Muscle of arm (tissue), 14 donors: ENCODE measurements at places on chromosomes 12 and 14. TPM values are rescaled to one million over a fixed set of nuclear protein-coding genes. Genes with fewer than 3 reads are reported as not detected.
A peak's percentile ranks its signal among the peaks of the same experiment; 100 is the strongest.

Gene KLHL33
- polyA plus RNA-seq, result 1.6 TPM

Gene SPPL3
- polyA plus RNA-seq, result 69.4 TPM

GRCh38 chr12:111117017-111117416 lies 196.6 kb upstream of the MYL2 start:
- no peak for DNase-seq

DNA sequence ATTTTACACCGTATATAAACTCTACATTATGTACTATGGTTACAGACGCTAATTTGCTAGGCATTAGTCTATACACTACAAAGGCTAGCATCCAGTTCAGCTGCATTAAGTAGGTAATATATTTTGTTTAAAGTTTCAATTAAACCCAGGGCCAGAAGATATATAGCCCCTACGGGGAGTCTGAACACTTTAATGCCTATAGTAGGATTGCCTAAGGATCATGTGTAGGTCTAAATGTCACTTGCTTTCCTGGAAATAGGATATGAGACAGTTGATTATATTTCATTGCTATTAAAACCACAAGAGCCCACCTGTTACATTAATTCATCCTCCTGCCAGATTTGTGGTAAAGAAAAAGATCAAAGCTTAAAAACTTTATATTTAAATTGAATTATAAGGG lies 286.9 kb downstream of the TMTC2 start:
- DNase-seq, result no peak

DNA sequence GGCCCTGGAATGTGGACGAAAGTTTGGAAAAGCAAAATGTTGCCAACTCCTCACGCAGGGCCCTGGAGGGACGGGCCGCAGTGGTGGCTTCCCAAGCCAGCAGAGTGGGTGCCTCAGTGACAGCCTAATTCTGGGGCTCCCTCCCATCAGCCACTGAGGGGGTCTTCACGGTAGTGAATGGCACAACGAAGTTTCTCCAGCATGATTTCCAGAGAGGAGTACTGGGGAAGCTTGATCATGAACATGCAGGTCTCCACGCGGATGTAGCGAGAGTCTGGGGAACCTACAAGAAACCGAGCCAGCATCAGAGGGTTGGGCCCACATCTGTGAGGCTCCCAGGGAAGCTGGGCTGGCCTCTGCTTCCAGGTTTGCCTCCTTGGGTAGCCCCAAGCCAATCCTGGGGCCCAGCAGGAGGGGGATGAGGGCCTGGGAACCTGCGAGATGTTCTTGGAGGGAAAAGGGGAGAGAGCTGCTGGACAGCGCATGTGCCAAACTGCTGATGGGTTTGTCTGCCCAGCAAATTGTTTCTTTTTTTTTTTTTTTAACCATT lies 37.0 kb downstream of the TRAFD1 start:
- no peak for DNase-seq

Gene TMPO
- 522 TPM for polyA plus RNA-seq

Gene CCDC197
- polyA plus RNA-seq, result not detected

Gene AVPR1A
- polyA plus RNA-seq, result 5.6 TPM

Gene CMA1
- 0.53 TPM for polyA plus RNA-seq

GRCh38 chr12:5589054-5589453 lies 157.1 kb downstream of the NTF3 start:
- no peak for DNase-seq

DNA sequence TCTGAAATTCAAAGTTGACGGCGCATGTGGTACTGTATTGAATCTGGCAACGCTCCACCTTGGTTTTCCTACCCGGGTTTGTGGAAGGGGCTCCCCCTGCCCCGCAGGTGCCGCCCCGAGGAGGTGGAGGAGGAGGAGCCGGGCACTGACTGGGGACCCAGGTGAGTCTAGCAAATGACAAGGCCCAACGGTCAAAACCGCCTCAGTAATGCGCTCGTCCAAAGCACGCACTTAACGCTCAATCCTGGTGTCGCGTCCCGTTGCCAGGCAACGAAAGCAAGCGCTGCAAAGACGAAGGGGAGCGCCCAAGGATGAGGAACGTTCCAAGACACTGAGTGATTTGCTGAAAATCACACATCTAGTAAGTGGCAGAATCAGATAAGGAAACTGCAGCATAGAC lies 24.0 kb upstream of the CLEC4E start:
- no peak for DNase-seq

Gene ACTR10
- polyA plus RNA-seq, result 82.9 TPM

Gene PRR4
- 2.3 TPM for polyA plus RNA-seq

Gene ERP27
- polyA plus RNA-seq, result 0.41 TPM

DNA sequence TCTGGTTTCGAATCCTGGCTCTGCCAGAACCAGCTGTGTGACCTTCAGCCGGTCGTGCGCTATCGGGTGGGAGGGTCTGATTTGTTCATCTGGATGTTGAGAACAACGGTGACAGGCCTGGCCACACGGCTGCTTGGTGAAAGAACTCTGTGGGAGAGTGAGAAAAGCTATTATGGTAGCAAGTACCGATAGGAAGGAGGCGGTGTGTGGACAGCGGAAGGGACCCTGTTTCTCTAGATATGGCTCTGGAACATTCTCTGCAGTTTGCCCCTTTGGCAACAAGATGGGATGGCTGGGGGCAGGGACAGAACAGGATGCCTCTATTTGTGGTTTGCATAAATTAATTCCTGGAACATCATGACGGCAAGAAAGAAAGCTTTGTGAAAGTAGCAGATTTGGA lies 347.3 kb downstream of the AACS start:
- no peak for DNase-seq

- no peak for DNase-seq
Observed at GRCh38 chr12:22215467-22216253, 118.8 kb downstream of the ST8SIA1 start.

DNA sequence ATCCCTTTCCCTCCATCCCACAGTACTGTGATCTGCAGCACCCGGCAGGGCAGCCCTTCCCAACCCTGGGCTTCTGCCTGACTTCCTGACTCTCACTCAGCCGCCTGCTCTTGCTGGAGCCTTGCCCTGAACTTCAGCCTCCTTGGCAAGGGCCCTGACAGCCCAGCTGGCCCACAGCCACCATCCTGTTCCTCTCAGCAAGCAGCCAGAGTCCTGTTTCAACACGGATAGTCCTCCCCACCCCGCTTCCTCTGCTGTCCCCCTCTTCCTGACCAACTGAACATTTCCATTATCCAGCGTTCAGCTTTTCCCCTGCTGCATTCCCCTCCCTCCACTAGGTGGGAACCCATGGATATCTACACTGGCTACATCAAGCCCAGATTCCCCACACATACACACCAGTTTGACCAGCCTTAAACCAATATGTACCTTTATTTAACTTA lies 74.0 kb upstream of the MDM1 start:
- DNase-seq, result peak; percentile 87

Gene LRRK2
- 3.7 TPM for polyA plus RNA-seq

- no peak for DNase-seq
Observed at GRCh38 chr14:23285530-23286019, 357 bp downstream of the HOMEZ start.

DNA sequence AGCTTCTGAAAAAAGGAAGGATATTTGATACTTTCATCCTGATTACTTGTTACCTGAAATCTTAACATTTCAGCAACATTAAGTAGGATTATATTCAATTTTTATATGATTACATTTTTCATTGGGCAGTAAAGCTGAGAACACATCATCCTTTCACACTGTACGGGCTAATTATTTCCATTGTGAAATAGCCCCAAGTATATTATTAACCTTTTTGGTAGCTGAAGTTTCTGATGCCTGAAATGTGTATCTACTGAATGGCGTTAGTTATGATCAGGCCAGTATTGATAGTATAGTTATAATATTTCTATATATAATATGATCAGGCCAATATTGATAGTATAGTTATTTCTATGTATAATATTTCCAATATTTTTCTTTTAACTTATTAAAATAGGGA lies 10.1 kb downstream of the SPATS2 start:
- DNase-seq, result no peak

DNA sequence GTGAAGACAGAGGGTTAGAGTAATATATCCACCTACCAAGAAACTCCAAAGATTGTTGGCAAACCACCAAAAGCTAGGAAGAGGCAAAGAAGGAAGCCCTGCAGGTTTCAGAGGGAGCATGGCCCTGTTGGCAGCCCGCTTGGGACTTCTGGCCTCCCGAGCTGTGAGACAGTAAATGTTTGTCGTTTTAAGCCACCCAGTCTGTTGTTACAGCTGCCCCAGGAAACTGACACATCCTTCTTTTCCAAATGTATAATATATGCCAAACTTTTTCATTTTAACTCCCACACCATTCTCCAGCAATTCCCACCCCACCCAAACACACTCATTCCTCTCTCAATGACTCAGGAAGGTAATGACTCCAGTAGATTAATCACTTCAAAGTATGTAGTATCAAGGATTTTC lies 74.0 kb downstream of the RPS29 start:
- DNase-seq, result no peak

DNA sequence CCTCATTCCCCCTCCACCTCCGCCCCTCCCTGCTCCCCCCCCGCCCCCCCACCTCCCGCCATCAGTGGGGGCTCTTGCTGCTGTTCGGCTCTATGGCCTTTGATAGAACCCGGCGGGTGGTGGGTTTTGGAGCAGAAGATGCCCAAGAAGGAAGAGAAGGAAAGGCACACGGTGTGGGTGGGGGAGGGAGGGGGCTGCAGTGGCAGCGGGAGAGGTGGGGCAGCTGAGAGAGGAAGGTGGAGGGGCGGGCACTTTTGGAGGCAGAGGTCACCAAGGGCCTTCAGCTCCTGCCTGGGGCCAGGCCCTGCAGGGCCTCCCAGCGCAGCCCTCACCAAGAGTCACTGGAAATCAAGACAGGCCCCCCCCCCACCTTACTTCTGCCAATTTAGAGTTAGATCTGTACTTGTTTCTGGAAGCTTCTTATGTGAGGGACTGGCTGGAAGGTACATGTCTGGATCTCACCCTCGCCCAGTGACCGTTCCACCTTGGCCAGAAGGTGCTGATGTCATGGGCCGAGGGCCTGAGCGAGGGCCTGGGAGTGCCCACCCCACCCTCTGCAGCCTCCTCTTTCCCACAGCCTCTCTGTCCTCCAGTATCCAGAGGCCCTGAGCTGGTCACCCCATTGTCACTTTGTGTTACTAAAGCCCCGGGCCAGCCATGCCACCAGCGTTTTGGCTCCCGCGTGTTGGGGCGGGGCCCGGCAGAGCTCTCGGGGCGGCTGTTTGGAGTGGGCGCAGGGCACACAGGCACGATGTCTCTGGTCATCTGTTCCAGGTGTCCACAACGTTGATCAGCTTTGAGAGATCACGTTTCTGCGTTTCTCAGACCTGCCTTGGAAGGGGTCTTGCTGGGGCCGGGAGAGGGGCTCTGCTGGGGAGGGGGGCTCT lies 153.9 kb downstream of the KIF26A start:
- no peak for DNase-seq

Gene CBLN3
- polyA plus RNA-seq, result 2.8 TPM

Gene PTCSC3
- not detected for polyA plus RNA-seq

GRCh38 chr14:64196814-64197411 lies 97.3 kb downstream of the ESR2 start:
- peak; percentile 58 for DNase-seq

Gene KRT2
- not detected for polyA plus RNA-seq

- DNase-seq, result peak; percentile 43
Observed at GRCh38 chr14:67704484-67705089, 2.9 kb downstream of the RDH12 start.

GRCh38 chr12:115322275-115322674 lies 638.3 kb upstream of the TBX3 start:
- DNase-seq, result no peak

DNA sequence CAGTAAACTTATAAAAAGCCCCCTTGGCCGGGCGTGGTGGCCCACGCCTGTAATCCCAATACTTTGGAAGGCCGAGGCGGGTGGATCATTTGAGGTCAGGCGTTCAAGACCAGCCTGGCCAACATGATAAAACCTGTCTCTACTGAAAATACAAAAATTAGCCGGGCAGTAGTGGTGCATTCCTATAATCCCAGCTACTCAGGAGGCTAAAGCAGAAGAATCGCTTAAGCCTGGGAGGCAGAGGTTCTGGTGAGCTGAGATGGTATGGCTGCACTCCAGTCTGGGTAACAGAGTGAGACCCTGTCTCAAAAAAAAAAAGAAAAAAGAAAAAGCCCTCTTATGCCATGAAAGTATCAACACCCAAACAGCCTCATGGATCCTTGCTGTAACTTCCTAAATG lies 3.7 kb downstream of the PRMT5 start:
- no peak for DNase-seq

GRCh38 chr14:77838831-77839511 lies 39.1 kb downstream of the ADCK1 start:
- no peak for DNase-seq

DNA sequence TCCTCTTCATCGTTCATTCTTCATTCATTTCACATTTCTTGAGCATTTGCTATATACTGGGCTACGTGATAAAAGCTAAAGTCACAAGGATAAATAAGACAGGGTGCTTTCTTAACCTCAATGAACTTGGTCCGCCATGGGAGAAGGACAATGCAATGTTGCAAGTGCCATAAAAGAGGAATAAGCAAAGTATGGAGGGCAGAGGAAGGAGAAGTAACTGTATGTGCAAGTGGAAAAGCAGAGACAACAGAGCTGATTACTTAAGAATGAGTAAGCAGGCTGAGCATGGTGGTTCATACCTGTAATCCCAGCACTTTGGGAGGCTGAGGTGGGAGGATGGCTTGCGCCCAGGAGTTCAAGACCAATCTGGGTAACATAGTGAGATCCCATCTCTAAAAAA lies 14.4 kb downstream of the AREL1 start:
- no peak for DNase-seq

- peak; percentile 88 for DNase-seq
Observed at GRCh38 chr12:58540480-58541299, 379.6 kb downstream of the LRIG3 start.

Gene POTEG
- polyA plus RNA-seq, result not detected

DNA sequence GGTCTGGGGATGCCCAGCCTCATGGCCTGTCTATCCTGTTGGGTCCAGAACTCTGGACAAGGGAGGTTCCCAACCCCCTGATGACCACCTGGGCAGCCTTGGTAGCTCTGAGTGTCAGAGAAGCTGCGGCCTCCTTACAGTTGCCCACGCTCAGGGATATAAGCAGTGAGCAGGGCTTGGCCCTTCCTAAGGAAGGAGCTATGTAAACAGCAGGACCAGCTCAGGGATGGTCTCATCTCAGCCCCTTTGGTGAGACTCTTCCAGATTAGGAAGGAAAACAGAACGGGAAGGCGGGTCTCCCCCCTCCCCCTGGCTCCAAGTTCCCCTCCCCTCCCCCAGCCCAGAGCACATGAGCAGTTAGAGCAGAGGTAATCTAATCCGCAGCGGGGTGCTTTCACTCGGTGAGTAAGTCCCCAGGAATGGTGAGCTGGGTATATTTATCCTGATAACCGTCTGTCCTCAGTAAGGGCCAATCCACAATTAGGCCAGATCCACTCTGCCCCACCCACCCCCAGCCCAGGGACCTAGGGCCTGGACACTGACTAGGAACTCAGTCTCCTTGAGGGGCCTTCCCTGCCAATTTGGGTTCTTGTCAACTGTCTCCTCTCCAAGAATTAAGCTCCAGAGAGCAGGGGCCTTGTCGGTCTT lies 29.5 kb upstream of the RPLP0 start:
- DNase-seq, result peak; percentile 60
